ENCODE measurements at places on chromosomes 5 and 9. TPM values are rescaled to one million over a fixed set of nuclear protein-coding genes. Genes with fewer than 3 reads are reported as not detected.

DNA sequence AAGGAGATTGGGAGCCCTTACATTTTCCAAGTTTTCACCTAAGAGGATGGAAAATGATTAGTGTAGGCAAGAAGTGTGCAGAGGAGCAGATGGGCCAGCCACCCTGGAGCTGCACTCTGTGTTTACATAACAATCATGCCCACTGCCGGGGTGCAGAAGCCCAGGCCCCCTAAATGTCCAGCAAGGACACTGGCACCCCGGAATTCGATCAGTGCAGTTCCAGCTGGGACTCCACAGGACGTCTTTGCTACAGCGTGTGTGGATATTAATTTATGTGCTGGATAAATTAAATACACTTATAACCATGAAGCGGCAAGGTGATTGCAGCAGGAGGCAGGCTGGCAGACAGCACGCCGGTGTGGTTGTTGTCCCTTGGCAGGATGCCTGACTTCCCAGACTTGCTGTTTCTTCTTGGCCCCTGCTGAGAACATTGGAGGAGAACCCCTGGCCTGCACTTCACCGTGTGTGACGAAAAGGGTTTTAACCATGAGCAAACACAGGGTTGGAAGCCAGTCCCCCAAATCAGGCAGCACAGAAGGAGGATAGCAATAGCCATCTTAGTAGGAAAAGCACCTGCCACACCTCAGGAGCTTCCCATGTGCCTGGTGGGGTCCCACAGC lies 73.7 kb downstream of the GADD45G start:
- H3K27me3 ChIP-seq = no peaks in the 10 kb centered on the region
- no peak overlapping the region for H3K27ac ChIP-seq
- no peak for DNase-seq
- no peak overlapping the region for H3K4me3 ChIP-seq

DNA sequence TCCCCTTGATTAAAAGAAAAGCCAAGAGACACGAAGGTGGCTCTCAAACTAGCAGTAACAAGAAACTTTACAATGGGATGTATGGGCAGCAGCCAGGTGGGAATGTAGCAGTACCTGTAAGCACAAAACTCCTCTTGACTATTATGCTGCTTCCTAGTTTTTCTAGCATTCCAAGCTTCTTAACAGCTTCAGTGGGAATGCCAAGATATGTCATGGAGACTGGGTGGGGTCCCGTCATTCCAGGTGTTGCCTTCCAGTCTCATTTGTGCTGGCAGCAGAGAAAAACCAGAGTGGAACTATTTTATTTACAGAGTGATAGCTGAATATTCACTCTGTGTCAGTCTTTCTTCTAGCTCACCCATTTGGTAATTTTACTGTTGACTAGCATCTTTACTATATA lies 236.6 kb downstream of the ARL15 start:
- no peak overlapping the region for H3K4me3 ChIP-seq
- H3K27me3 ChIP-seq = no peaks in the 10 kb centered on the region
- no peak overlapping the region for H3K27ac ChIP-seq
- no peak for DNase-seq

DNA sequence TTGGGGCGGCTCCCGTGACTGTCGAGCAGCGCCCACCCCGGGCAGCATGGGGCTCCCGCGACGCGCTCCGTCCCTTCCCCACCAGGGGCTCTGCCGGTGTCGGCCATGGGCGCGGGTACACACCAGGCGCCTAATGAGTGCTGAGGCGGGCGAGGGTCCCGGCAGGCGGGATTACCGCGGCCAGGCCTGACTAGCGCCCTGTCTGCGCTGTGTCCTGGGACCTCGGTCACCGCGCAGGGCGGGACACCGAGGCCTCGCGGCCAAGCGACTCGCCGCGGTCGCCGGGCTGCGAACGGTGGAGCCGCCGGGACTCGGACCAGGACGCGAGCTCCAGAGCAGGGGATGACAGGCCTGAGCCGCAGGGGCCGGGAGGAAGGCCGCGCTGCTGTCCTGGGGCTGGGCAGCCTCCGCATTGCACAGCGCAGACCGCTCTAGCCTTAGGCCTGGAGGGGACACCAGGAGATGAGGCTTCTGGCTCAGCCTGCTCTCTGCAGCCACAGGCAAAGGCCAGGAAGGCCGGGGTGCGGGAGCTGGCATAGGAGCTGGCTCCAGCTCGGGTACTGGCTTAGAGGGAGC lies 14.1 kb downstream of the LCN10 start:
- no peak overlapping the region for H3K27ac ChIP-seq
- peak overlapping the region; percentile 70 for H3K4me3 ChIP-seq
- no peaks in the 10 kb centered on the region for H3K27me3 ChIP-seq
- H3K36me3 ChIP-seq = peaks cover 18% of the 10 kb centered on the region

The IL33 gene
- not detected for total RNA-seq

- no peak overlapping the region for H3K27ac ChIP-seq
- no peak overlapping the region for H3K4me3 ChIP-seq
- peaks cover 4% of the 10 kb centered on the region for H3K36me3 ChIP-seq
These were observed 38.9 kb upstream of the IFNK start for GRCh38 chr9:27485158-27485557.

The SLC36A2 gene
- not detected for total RNA-seq

The CDH9 gene
- not detected for total RNA-seq

GRCh38 chr9:93827545-93828330 lies 127.4 kb downstream of the BARX1 start:
- H3K36me3 ChIP-seq = no peaks in the 10 kb centered on the region
- DNase-seq = peak; percentile 87
- H3K27me3 ChIP-seq = peaks cover 21% of the 10 kb centered on the region
- no peaks in the 10 kb centered on the region for H3K4me1 ChIP-seq
- no peak overlapping the region for H3K27ac ChIP-seq

GRCh38 chr9:131736431-131736830 lies 3.4 kb downstream of the RAPGEF1 start:
- H3K27ac ChIP-seq = no peak overlapping the region
- DNase-seq = no peak
- H3K36me3 ChIP-seq = no peaks in the 10 kb centered on the region
- H3K4me3 ChIP-seq = no peak overlapping the region
